ENCODE measurements at places on chromosomes 7 and 10. TPM values are rescaled to one million over a fixed set of nuclear protein-coding genes. Genes with fewer than 3 reads are reported as not detected.
A peak's percentile ranks its signal among the peaks of the same experiment; 100 is the strongest.

- H3K4me3 ChIP-seq, result no peak overlapping the region
- no peaks in the 10 kb centered on the region for H3K36me3 ChIP-seq
- no peak for DNase-seq
- H3K27me3 ChIP-seq, result peaks cover 9% of the 10 kb centered on the region
Observed at GRCh38 chr7:3158341-3158760, 114.7 kb upstream of the CARD11 start.

DNA sequence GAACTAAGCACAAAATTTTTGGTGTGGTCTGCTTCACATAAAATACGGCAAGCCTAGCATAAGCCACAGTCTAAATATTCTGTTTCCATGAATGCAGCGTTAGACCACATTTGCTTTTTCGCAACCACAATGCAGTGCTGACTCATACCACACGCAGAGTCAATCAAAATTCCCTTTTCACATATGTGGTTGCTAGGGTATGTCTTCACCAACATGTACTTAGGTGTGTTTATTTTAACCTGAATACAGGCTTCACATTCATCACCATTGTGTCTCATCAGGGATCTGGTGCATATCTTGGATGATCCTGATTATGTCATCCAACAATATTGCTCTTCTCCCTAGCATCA lies 90.8 kb downstream of the CHN2 start:
- H3K27me3 ChIP-seq, result peaks cover 38% of the 10 kb centered on the region
- peak; percentile 76 for DNase-seq
- peaks cover 42% of the 10 kb centered on the region for H3K4me1 ChIP-seq
- no peaks in the 10 kb centered on the region for H3K36me3 ChIP-seq

NANOS1 gene
- 0.13 TPM for total RNA-seq

INHBA gene
- total RNA-seq, result not detected

DNA sequence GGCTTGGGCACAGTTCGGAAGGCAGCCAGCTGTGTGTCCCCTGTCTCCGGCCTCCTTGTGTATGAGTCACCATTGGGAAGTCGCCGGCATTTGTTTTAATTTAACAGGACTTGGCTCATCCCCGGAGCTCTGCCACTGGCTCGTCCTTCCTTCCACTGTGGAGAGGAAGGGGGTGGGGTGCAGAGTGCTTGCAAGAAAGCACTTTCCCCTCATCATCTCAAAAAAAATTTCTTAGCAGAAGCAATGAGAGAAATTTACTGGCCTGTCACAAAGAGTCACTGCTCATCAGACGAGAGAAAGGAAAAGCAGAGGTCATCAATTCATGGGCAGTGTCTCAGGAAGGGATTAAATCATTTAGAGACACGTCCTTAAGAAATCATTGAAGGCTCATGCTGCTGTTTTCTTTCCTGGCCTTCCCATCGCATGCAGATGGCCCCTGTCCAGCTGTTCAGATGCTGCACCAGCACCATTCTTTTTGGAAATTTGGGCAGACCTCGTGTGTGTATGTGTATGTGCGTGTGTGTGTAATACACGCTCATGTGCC lies 93.3 kb downstream of the BMS1 start:
- H3K4me3 ChIP-seq, result no peak overlapping the region
- peak; percentile 10 for DNase-seq
- no peaks in the 10 kb centered on the region for H3K36me3 ChIP-seq
- no peaks in the 10 kb centered on the region for H3K27me3 ChIP-seq

DNA sequence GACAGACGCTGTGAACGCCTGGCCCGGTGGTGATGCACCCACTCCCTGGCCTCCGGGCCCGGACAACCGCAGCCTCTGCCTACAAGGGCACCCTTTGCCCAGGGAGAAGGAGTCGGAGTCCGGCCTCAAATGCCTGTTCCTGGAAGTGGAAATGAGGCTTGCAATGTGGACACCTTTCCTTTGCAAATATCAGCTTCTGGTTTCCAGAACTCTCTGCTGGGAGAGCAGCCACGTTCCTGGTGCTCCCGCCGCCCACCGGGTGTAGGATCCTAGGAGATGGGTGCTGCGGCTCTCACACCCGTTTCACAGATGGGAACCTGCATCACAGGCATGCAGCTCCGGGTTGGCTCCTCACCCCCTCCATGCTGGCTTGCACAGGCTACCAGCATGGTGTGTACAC lies 2.9 kb downstream of the FOXL3 start:
- no peaks in the 10 kb centered on the region for H3K36me3 ChIP-seq
- peaks cover 21% of the 10 kb centered on the region for H3K27me3 ChIP-seq
- no peak for DNase-seq
- H3K27ac ChIP-seq, result no peak overlapping the region

AZGP1 gene
- total RNA-seq, result not detected

- no peak overlapping the region for H3K4me3 ChIP-seq
- peaks cover 3% of the 10 kb centered on the region for H3K27me3 ChIP-seq
- no peaks in the 10 kb centered on the region for H3K4me1 ChIP-seq
- DNase-seq, result no peak
- H3K27ac ChIP-seq, result no peak overlapping the region
- no peaks in the 10 kb centered on the region for H3K36me3 ChIP-seq
Observed at GRCh38 chr7:21690705-21691104, 147.9 kb downstream of the DNAH11 start.

SORBS1 gene
- 0.47 TPM for total RNA-seq
